Stimulated activated naive CD8-positive, alpha-beta T cell treated with anti-CD3 and anti-CD28 coated beads, Interleukin-15, Interleukin-2, amounts not matched to agents 100 U/mL and 50 U/mL, for 24 hours (primary cell): ENCODE measurements at places on chromosomes 12 and 14.

- no peak for DNase-seq
Measured at GRCh38 chr12:97541366-97541765, 78.8 kb downstream of the RMST start.

GRCh38 chr14:67765192-67765834 is 51.1 kb downstream of the ZFYVE26 start:
- no peak for DNase-seq

GRCh38 chr12:12803186-12803585 is 10.0 kb upstream of the DDX47 start:
- DNase-seq = peak; percentile 47

DNA sequence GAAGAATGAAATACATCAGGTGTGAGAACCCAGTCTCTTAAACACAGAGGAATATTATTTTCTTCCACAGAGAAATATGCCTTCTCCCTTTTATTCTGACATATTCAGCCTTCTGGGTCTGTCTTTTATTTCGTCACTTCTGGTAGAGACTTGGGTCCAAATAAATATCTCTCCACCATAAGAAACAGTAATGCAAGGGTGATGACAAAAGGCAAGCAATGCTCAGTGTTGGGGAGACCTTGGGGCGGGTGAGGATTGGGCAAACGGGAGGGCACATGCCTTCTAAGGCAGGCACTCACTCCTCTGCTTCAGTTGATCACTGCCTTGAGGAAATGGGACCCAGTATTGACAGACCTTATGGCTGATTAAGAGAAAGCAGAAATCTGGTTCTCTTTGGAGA is 6.7 kb upstream of the SOCS2 start:
- DNase-seq = no peak

DNA sequence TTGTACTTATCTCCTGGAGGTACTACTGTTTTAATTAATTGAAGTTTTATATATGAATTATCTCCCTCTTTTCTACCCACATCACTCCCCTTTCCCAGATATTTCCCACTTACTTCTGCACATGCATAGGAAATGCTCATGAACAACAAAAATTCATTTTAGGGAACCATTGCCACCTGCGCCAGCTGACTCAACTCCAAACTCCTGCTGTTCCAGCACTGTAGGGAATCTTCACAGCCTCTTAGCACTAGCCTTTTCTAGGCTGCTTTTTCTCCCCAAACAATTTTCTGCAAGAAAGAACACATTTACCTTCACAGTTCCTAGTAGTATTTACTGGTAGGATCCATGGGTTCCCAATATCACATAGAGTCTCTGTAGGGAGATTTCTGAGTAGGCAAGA is 268.4 kb downstream of the LRFN5 start:
- no peak for DNase-seq

DNA sequence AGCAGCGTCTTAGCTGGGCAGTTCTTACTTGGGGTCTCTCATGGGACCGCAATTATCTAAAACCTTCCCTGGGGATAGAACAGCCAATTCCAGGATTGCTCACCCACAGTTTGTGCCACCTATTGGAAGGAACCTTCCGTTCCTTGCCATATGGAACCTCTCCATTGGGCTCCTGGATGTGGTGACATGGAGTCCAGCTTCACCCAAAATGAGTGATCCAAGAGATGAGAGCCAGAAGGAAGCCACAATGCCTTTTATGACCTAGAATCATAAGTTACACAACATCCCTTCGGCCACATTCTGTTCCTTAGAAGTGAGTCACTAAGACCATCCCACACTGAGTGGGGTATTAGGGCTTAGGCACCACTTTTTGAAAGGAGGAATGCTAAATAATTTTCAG is 164.4 kb downstream of the FBXL14 start:
- no peak for DNase-seq

- DNase-seq = no peak
Measured at GRCh38 chr12:65885312-65885711, 61.0 kb downstream of the HMGA2 start.

- DNase-seq = no peak
Measured at GRCh38 chr12:99157946-99158345, 489.6 kb upstream of the GARIN6 start.

GRCh38 chr12:109944561-109945359 is 44.7 kb downstream of the TCHP start:
- no peak for DNase-seq

DNA sequence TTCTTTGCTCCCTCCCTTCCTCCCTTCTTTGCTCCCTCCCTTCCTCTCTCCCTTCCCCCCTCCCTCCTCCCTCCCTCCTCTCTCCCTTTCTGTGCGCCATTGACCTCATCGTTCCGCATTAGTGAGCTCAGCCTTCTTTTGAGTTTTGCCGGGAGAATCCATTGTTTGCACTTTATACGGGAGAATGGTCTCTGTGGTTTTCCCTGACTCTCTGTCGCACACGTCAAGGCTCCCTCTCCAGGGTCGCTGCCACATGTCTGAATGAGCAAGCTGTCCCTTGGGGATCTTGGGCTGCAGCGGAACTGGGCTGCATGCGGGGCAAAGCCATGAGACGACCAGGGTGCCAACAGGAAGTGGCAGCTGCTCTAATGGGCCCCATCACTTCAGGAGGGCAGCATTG is 118.5 kb downstream of the GLT1D1 start:
- no peak for DNase-seq

GRCh38 chr14:100400115-100400514 is 77.0 kb downstream of the SLC25A47 start:
- DNase-seq = no peak

DNA sequence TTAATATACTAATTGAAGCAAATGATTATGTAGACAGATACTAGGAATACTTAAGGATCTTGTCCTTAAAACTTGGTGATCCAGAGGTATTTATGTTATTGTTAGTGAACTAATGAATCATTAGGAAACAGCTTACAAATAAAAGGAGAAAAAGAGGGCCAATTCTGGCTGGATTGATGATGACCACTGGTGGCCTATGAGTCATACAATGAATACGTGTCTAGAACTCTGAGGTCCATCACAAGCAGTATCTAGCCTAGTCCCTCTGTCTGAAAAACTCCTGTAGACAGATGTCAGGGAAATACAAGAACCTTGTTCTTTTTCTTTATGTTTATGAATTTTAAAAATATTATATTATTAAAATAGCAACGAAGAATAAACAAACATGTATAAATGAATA is 51.7 kb upstream of the RTL1 start:
- no peak for DNase-seq

DNA sequence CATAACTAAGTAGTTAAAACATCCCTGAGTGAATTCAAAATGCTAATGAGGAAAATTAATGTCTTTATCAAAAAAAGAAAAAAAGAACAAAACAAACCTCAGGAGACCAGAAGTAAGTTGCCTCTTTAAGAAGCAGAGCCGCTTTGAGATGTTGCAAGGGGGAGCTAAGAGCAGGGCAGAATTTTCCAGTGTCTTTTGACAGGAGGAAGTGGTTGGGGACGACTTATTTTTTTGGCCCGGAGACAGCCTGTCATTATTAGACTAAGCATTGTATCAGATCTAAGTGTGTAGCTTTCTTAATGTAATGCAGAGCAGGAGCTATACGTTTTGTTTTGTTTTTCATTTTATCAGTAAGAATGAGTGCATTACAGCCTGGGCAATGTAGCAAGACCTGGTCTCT is 206.6 kb downstream of the CACNA1C start:
- no peak for DNase-seq

DNA sequence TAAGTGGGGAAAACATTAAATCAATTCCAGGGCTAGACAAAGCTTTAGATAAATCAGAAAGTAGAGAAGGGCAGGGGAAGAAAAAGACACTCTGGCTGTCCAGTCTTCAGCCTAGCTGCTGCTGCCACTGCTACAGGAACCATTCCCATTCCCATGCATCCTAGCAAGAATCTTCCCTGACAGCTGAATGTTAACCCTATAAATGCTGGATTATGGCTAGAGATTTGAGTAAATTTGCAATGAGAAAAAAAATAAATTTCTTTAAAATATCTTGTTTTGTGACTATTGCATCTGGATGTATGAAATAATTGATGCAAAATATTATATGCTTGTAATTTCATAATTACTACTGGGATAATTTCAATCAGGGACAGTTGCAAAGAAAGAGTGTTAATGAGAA is 15.0 kb upstream of the CDKN3 start:
- DNase-seq = no peak
